ENCODE measurements at places on chromosomes 3 and 15.

DNA sequence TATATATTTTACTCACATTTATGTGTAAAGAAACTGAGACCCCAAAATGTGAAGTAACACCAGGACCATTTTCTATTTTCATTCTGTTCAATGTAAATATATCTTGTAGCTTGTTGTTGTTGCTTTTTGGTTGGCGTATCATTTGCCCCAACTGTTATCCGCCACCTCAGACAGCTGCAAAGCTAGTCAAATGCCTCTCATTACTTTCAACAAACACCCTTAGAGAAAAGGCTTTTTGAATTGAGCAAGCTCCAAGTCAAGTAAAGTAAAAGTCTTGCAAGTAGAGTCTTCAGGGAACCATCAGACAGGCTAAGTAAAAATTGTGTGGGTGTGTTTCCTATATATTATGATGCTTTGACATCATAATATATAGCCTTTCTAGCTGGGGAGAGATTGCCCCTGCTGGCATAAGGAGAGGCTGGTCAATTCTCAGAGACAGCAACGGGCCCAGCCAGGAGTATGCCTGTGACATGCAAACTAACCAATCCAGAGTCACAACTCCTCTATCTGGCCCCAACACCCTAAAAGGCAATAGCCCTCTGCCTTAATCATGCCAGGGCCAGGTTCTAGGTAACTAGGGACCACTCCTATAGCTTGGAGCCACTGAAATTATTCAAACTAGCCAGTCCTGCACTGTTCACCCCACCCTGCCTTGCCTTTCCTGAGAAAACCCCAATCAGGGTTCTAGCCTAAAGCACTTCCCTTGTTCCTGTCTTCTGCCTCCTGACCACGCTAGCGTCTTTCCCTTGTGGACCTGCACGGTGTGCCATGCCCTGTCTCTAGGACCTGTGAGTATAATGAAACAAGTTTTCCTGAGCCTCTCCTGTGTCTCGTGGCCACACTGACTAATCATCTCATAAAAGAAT lies 75.6 kb downstream of the RAD18 start:
- no peak for DNase-seq

- no peak for DNase-seq
These were observed 242.8 kb downstream of the ZNF385D start for GRCh38 chr3:21508246-21508645.

- DNase-seq = no peak
These were observed 1068.6 kb downstream of the FHIT start for GRCh38 chr3:60182697-60183096.

- DNase-seq = no peak
These were observed 8.8 kb downstream of the STAB1 start for GRCh38 chr3:52503788-52504424.

DNA sequence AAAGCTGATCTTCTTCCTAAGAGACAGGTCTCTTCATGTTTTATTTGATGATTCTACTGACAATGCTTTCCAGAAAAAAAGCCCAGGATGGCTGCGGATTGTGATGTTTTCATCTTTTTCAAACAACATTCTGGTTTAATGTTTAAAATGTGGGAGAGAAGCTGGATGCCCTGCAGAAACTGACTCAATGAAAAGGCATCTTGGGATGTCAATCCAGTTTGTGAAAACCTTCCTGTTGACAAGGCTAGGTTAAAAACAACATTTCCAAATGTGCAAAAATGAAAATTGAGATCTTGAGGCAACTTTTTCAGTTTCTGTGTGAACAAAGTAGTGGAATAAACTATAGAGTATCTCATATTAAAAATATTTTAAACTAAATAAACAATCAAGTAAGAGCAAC lies 156.0 kb upstream of the MRPL3 start:
- no peak for DNase-seq

- DNase-seq = no peak
These were observed 9.6 kb downstream of the KBTBD13 start for GRCh38 chr15:65085990-65086679.

DNA sequence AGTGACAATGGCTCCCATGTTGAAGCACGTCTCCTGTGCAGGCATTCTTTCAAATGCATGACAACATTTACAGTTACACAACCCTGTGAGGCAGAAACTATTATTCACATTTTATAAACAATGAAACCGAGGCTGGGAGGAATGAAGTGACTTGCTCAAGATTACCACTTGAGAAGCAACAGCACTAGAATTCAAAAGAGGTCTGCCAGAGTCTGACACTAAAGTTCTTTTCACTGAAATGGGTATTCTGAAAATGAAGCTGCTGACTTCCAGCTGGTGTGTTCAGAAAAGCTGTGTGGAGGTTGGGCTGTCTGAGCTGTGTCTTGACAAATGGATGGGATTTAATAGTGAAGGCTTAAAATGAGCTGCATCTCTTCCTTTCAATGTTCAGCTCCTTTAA lies 104.4 kb downstream of the THSD4 start:
- DNase-seq = no peak

DNA sequence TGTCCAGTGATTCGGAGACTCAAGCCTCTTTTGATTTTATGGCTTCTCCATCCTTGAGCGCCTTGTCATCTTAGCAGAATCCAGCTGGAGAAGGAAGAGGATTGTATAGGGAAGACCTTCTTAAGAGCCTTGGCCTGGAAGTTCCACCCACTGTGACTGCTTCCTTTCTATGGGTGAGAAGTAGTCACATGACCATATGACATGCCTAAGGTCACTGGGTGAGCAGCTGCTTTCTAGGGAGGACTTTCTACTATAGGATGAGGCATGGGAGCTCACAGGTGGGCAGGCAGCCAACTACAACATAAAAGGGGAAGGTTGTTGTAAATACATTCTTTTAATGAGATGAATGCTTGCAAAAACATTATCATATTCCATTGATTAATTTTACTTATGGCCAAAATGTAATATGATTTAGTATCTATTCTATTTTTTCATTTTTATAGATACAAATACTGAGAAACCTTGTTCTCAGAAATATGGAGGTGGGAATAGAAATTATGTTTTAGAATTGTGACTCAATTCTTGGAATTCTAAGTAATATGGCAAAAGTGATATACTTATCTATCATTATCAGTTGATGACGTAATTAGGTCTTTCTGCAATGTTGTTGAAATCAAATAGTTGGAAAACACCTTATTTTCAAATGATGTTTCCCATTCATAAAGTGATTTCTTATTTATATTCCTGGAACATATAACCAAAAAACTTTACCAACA lies 53.6 kb upstream of the MINAR1 start:
- DNase-seq = no peak

- DNase-seq = no peak
These were observed 115.9 kb upstream of the EPHA3 start for GRCh38 chr3:88991496-88991895.

DNA sequence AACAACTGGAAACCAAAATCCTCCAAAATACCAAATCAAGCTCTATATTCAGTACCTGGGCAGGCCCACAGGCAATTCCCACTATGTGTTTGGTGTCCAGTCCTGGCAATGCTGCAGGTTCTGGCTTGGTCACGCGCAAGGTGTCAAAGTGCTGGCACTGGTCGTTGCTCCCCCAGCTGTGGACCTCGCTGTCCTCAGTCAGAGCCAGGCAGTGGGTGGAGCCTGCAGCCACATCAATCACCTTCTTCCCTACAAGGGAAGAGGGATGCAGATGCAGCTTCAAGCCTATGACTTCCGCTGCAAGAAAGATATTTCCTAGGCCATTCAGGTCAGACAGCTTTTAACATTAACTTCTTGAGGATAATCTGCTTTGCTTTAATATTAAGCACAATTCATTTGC lies 61.3 kb downstream of the HERC2 start:
- DNase-seq = no peak

DNA sequence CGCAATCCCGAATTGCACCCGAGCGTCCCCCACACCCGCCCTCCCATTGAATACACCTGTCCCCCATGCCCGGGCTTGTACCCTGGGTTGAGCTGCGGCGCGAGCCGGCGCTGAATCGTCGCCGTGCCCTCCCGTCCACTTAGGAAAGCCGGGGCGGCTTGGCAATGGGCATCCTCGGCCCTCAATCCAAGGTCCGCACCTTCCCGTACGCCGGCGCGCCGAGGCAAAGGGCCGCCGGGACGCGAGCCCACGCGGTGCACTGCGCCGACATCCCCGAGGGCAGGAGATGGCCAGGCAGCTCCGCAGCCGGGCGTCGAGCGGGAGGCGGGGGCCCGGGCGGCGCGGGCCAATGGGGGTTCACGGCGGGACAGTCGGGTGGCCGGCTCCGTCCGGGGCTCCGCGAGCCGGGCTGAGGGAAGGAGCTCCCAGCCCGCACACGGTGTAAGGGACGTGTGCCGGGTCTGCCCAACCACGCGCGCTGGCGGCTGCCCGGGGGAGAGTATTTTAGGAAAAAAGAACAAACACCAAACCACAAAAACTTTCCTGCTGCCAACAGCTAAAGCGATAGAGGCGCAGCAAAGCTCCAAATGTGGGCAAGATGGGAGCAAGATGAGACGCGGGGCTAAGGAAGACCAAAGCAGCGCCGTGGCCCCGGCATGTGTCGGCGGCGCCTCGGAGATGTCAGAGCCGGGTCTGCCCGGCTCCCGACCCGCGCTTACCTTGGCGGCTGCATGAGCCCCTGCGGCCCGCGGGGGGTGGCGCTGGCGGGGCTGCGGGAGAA lies 621 bp downstream of the RGMA start:
- DNase-seq = no peak

- peak; percentile 14 for DNase-seq
These were observed 163.1 kb downstream of the CLSTN2 start for GRCh38 chr3:140097874-140098635.

DNA sequence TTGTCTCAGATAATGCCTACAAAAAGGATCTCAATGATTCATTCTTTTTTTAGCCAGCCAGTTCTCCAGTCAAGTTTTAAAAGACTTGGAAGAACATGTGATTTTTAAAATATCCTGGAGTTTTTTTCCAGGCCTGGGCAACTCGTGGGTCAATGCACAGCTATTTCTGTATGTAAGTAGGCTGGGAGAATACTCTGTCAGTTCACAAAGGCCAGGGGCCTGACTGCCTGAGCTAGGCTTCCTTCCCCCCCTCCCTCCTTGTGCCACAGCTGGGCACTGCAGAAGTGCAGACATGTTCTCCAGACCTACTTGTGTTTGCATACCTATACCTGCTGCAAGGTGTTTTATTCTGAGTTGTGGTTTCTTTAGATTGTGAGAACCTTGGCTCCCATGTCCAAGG lies 43.7 kb downstream of the CTDSPL start:
- no peak for DNase-seq

DNA sequence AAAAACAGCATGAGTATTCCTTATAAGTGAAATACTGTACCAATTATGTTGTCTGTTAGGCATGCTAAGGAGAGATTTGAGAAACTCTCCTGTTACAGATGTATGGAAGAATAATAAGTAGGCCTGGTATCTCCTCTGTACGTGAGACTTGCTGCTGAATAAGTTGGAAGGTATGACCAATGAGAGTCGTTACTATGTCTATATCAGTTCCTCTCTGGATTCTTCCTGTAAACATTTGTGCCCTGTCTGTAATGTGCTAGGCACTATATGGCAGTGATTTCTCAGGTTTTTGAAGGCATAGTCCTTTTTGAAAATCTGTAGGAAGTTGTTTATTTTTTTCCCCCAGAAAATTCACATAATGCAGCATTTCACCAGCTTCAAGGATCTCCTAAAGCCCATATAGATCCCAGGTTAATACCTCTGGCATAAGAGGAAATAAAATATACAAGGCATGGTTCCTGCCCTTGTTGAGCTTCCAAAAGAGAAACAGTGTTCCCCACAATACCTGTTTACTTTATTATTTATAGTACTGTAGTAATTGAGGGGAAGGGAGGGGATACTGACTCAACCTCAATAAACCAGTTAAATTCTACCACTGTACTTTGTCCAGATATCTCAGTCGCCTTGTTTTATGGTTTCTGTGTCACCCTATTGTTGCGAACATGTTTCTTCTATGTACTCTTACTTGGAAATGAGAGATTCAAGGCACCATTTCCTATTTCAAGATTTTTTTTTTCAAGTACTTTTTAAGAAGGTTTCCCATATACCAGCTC lies 28.6 kb downstream of the MAP2K5 start:
- DNase-seq = no peak

- DNase-seq = no peak
These were observed 76.3 kb upstream of the TTBK2 start for GRCh38 chr15:42996871-42997270.

DNA sequence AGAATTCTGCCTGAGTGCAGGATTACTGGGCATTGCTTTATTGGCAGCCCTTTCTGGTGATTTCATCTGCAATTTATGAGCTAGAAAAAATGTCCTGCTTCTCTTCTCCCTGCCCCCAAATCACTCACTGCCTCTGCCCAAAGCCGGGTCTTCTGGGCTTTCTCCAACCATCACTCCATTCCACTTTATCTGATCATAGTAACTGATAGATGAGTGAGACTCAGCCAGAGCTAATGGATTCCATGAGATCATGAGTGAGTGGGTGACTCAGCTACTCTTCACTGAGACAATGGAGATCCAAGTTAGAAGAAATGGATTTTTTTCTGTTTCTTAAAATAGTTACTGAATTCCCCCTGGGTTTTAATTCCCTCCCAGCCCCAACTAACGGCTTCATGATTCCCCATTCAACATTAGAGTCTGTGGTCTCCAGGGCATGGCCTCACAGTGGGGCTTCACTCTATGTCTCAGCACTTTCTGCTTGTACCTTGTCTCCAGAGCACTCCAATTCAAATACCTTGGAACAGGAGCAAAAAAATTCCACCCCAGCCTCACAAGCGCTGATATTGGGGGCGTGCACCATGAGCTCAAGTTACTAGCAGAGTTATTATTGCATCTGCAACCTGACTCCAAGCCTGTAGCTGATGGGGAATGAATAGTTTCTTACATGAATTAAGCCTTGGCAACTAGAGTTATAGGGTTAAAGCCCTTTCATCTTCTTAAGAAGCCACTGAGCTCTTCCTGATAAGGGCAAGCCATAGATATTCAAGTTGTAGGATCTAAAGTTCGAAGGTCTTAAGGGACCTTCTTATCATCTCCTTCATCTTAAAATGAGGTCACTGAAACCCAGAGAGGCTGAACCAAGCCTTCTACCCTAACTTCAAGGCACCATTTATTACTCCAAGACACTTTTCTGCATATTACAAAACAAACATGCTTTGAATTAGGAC lies 85.9 kb downstream of the AGBL1 start:
- no peak for DNase-seq

DNA sequence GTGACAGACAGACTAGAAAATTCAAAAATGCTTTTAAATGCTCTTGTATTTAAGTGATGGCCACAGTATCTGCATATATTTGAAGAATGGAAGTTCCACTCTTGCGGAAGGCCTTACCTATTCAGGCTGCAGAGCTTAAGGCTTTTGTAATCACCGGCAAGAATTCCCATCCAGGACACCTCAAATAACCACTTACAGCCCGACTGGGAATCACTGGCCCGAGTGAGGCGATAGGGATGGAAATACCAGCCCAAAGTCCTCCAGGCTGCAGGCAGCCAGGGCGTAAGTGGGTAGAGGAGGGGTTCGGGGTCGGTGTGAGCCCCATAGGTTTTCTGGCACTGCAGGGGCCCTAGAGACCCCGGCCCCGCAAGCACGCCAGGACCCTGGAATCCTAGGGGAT lies 9.5 kb downstream of the CMTM7 start:
- DNase-seq = no peak

All from spinal cord (tissue), 10 donors.